ENCODE measurements at places on chromosomes 7 and 10. TPM values are rescaled to one million over a fixed set of nuclear protein-coding genes. Genes with fewer than 3 reads are reported as not detected.

Gene CACNA2D1
- 258 TPM for total RNA-seq

Gene HOXA4
- total RNA-seq: not detected

Gene LAMB4
- not detected for total RNA-seq

Gene CAV1
- 0.78 TPM for total RNA-seq

Gene SLC26A4
- total RNA-seq: 0.34 TPM

Gene CRYGN
- total RNA-seq: not detected

Gene SLC13A1
- not detected for total RNA-seq

Gene DNAH11
- total RNA-seq: 0.22 TPM

Gene FOXP2
- 72.1 TPM for total RNA-seq

Gene WASL
- 33.0 TPM for total RNA-seq

Gene PKD1L1
- 0.17 TPM for total RNA-seq

Gene AOAH
- total RNA-seq: not detected

Gene CRPPA
- total RNA-seq: 5.3 TPM

Gene MOGAT3
- not detected for total RNA-seq

Gene SERPINE1
- not detected for total RNA-seq

Gene SNX8
- total RNA-seq: 22.2 TPM

Gene IFRD1
- total RNA-seq: 168 TPM

Gene FZD1
- total RNA-seq: 4.9 TPM

Gene TMEM254
- total RNA-seq: 13.5 TPM

Gene ITGB8
- 19.0 TPM for total RNA-seq

Gene PLAU
- 0.59 TPM for total RNA-seq

Gene RBM48
- total RNA-seq: 15.4 TPM

Gene GDF2
- total RNA-seq: not detected

Gene VAX1
- total RNA-seq: 0.27 TPM

Gene PON3
- total RNA-seq: not detected

Gene TACR2
- total RNA-seq: not detected

Gene PNLIP
- not detected for total RNA-seq

Gene NUDCD3
- total RNA-seq: 151 TPM

Gene LRRC4
- 60.0 TPM for total RNA-seq

Gene CHN2
- 63.2 TPM for total RNA-seq

Gene VPS37D
- total RNA-seq: 17.2 TPM

Gene TMEM106B
- 19.4 TPM for total RNA-seq

Gene NUTM2B
- 0.42 TPM for total RNA-seq

Gene EPO
- total RNA-seq: not detected

Gene SUN3
- not detected for total RNA-seq

Gene GPER1
- 0.59 TPM for total RNA-seq

Gene WDFY4
- total RNA-seq: not detected

Gene RGR
- total RNA-seq: not detected

Gene LIPM
- total RNA-seq: not detected

Gene SKAP2
- 12.1 TPM for total RNA-seq

Gene LOXL4
- 6.1 TPM for total RNA-seq

Gene MACC1
- 0.29 TPM for total RNA-seq

Measured in glutamatergic neuron (in vitro differentiated cells).